ENCODE measurements at places on chromosomes 7 and 10.
A peak's percentile ranks its signal among the peaks of the same experiment; 100 is the strongest.

GRCh38 chr7:40175725-40176510 lies 41.1 kb downstream of the SUGCT start:
- DNase-seq: peak; percentile 51

GRCh38 chr7:17144322-17144721 lies 154.1 kb upstream of the AHR start:
- DNase-seq: peak; percentile 59

- DNase-seq: no peak
These were observed 9.6 kb downstream of the ELMO1 start for GRCh38 chr7:37438906-37439652.

DNA sequence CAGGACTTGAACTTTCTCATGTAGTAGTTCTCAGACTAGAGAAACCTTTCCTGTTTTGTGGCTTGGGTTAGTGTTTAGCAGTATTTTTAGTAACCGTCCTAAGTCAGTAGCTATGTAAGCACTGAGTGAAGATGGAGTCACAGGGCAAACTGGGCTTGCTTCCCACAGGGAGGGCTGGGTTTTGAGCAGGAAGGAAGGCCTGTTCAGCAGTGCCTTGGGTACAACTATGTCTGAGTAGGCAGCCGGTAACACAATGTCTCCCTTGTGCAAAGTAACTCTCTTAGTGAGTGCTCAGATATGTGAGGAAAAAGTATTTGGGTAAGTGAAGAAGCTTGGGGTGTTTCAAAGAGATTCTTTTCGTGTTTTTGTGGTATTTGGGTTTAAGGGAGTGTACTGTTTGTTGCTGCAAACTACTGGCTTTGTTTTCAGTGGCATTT lies 96.4 kb downstream of the CCSER2 start:
- peak; percentile 95 for DNase-seq

GRCh38 chr10:25725917-25726716 lies 207.9 kb upstream of the MYO3A start:
- DNase-seq: peak; percentile 66

DNA sequence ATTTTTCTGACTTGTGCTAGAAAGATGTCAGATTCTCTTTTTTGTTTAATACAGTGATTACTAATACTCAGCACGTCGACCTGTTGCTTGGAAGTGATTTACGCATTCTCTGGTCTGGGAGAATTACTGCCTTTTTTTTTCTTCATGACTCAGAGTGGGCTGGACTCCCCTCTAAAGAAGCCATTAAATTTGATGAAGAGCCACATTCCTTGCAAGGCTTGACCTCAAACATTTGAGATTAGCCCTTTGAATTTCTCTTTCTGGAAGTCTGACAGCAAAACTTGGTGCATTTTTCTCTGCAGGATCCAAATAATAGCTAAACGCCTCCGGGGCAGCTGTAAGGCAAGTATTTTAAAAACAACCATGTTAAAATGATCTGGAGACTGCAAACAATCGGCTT lies 171.6 kb downstream of the GALNT17 start:
- no peak for DNase-seq

DNA sequence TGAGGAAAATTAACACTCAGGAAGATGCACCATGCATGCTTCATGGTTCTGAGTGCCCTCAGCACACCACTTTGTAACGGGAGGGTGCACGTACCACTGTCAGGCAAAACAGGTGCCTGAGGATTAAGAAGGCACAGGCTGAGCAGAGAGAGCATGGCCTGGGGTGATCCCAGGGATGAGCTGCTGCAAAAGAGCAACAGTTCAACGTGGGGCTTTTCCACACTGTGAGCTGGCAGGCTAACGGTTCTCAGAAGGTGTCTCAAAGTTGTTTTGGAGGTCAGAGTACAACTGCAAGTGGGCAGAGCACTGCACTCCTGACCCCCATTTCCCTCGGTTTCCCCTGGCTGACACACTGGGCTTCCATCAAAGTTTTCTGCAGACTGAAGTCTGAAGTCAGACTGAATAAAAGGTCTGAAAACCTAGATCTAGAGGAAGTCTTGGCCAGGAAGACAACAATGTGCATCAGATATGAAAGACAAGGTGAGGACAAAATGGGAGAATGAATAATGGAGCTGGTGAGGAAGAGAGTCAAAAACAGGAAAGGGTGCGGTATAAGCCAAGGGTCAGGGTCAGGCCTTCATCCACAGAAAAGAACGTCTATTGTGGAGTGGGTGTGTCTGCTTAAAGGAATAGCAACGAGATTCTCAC lies 20.5 kb downstream of the ZNF438 start:
- DNase-seq: no peak

- no peak for DNase-seq
These were observed 299.9 kb downstream of the AHR start for GRCh38 chr7:17598305-17598704.

DNA sequence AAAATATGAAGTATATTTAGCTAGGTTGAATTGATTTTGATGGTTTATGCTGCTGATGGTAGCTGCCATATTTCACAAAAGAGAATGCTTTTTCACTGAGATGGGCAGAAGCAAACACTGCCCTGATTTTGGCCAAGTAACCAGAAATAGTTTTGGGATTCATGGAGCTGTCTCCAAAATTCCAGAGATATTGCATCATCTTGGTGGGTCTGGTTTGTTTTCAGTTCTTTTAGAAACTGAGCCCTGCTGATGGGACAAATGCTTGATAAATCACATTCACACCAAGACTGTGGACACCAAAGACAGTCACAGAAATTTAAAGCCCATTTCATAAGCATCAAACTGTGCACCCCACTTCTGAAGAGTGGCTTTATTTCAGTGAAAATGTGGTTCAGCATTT lies 140.5 kb downstream of the BICC1 start:
- DNase-seq: no peak

GRCh38 chr10:77386838-77387237 lies 250.8 kb downstream of the KCNMA1 start:
- DNase-seq: peak; percentile 74

GRCh38 chr7:92754919-92755581 lies 81.3 kb downstream of the CDK6 start:
- DNase-seq: no peak

- DNase-seq: no peak
These were observed 11.9 kb downstream of the PKD1L1 start for GRCh38 chr7:47936323-47936722.

- no peak for DNase-seq
These were observed 29.3 kb downstream of the CYTH3 start for GRCh38 chr7:6243168-6243567.

DNA sequence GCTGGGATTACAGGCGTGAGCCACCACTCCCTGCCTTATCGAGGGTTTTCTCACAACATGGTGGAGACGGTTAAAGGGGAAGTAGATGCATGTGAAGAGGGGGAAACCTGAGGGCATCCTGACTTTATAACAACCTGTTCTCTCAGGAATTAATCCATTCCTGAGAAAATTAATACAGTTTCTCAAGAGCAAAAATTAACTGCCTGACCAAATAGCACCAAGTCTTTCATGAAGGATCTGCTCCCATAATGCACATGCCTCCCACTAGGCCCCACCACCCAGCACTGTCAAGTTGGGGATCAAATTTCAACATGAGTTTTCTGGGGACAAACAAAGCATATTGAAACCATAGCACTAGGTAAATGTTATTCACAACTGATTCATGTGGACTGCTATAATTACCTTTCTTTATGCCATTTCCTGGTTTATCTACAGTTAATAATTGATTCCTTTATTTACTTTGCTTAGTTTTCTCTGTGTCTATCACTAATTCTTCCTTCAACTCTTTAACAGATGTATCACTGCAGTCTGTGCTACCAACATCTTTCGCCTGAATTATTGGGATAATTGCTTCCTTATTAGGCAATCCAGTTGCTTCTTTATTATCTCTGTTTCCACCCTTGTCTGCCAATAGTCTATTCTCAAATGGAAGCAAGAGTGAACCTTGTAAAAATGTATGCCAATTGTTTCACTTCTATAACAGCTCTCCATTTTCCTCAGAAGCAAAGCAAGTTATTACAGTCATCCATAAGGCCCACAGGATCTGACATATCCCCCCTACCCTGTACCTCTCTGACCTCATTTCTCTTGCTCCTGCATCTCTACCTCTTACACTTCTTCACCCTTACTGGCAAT lies 12.9 kb upstream of the MICU1 start:
- no peak for DNase-seq

GRCh38 chr10:124448696-124449169 lies 1.1 kb downstream of the NKX1-2 start:
- no peak for DNase-seq

DNA sequence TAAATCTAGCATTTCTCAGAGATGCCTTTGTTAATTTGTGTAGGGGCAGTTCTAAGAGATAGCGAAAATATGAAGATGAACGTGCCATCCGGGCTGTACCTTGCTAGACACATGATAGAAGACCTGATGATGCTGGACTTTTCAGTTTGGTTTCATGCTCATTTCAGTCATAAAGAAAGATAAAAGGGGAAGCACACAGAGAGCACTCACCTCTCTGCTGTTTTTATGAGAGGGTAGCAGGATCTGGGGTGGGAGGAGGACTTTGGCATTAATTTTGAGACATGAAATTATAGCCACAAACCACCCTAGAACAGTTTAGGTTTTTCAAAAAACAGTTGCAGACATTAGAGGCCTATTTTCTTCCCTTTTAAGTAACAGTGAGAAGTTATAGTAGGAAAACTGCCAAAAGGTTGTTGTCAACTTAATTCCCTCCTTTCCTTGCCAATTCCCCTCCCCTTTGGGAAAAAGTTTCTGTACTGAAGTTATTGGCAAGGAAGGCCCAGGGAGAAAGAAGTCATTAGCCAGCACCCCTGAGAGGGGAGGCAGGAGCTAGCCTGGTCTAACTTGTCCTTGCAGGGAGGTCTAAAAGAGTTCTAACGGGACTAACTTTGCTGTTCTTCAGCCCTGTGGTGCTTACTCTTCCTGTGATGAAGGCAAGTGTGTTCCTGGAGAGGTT lies 2.6 kb downstream of the ST7 start:
- no peak for DNase-seq

GRCh38 chr7:50610521-50611277 lies 45.5 kb upstream of the DDC start:
- peak; percentile 66 for DNase-seq

- no peak for DNase-seq
These were observed 142.6 kb downstream of the RNLS start for GRCh38 chr10:88440541-88440940.

DNA sequence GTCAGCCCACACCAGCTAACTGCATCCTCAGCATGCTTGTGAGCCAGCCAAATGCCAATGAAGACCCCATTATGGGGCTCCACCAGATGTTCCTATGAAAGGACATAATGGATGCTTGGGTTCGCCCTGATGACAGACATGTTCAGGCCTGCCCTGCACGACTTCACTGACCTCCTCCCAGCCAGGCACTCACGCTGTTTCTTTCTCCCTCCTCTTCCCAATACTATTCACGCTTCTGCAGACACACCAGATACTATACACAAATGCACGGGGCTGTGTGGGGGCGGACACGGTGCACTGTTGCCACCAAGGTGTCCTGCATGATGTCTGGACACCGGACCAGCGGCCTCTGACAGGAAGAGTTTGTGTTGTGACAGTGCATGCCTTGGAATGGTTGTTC lies 284.2 kb downstream of the PRPF18 start:
- DNase-seq: no peak

DNA sequence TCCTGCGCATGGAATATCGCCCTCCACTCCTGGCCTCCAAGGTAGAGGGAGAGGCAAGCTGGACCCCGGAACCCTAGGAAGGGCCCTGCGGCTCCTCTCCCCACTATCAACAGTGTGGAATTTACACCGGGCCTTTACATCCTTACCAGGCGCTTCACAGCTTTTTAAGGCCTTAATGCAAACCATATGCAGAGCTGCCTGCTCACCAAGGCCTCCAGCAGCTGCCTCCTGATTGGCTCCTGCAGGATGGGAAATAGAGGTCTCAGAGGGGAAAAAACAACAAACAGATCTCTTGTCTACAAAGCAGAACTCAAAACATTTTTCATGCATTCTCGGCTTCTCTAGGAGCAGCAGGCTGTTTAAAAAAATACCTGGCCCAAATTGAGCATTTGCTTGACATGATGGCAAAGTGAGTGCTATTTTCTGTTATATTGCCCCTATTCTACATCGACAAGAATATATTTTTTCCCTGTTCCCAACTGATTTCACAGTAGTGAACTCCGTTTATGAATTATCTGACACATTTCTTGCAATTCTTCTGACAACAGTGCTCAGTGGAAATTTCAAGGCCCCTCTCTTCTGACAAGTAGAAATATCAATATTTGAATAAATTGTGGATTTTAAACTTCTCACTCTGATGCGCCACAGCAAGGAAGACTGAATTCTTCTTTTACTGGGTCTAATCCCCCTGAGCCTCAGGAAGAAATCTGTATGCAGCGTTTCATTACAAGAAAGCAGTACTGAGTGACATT lies 51.7 kb downstream of the EBF3 start:
- no peak for DNase-seq

DNA sequence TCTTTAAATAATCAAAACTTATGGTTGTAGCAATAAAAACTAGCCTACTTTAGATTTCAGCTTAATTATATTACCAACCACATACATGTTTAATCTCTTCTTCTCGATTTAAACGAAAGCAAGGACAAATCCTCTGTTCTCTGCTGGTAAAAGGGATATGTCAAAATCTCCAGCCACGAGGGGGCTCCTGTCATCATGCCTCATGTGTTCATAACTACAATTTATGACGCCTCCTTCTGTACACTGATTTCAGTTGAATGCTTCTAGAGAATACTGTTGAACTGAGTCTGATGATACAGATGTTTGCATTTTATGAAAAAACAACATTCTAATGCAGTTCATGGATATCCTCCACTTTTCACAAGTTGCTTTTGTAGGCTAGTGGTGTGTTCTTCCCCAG lies 220.0 kb upstream of the DPP6 start:
- DNase-seq: no peak

DNA sequence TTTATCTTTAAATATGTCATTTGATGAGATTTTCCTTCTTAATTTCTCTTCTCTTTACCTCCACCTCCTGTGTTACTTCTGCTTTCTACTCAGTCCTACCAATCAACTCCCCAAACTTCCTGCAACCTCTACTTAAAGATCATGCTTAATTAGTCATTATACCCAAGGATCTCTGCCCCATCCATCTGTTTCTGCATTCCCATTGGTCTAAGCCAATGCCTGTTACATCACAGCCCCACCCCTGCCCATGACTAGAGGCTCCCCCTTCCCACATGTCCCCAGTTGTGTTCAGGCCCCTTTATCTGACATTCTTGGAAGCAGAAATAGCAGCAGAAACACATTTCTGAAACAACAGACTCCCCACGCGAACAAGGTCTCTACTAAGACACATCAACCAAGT lies 319.1 kb upstream of the NFE2L3 start:
- DNase-seq: no peak

All from amniotic epithelial cell (primary cell).